ENCODE measurements at places on chromosomes 12 and 14. TPM values are rescaled to one million over a fixed set of nuclear protein-coding genes. Genes with fewer than 3 reads are reported as not detected.

Gene NUAK1
- total RNA-seq, result 40.6 TPM

Gene PLEKHG7
- total RNA-seq, result not detected

Gene SLC25A21
- 0.78 TPM for total RNA-seq

Gene SUDS3
- total RNA-seq, result 67.2 TPM

Data from occipital lobe (tissue), 3 donors.